ENCODE measurements at places on chromosomes 2 and 18.

DNA sequence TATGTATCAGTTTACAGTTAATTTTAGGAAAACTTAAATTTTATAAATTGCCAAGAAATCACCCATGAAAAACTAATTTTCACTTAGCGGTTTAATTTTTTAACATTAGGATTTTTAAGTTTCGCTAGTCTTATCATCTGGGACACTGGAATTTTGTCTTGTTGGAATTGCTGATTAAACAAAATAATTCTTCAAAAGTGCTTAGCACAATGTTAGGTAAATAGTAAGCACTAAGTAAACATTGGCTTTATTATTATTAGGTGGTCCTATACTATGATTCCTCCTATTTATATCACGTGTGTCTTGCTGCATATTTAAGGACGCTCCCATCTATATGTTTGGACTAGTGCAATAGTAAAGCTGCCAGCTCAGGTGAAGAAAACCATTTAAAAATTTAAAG is 54.6 kb upstream of the MAP4K3 start:
- DNase-seq = no peak

DNA sequence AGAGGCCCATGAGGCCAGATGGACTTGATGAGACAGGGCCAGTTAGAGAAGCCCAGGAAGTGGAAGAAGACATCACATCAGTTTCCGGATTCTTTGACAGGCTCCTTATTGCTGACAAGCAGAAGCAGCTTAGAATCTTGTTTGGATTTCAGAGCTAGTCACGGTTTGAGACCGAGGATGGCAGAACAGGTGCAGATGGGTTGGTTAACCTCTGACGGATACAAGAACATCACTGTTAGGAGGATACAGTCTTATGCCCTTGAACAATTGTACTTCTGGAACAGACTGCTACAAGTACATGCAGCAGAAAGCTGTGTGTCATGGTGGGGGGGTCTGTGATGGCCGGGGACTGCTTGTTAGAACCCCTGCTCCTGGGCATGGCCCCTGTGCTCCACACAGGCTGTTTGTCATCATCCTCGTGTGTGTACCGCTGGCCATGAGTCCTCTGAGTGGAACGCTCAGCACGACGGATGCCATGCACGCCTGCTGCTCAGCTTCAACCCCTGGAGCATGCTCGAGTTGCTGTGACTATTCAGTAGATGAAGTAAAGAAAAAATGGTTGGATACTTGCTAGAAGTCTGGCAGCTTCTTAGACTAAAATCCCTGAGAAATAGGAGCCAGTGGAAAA is 217.7 kb downstream of the SH3RF3 start:
- no peak for DNase-seq

- no peak for DNase-seq
Observed at GRCh38 chr2:18262601-18263000, 297.9 kb downstream of the RDH14 start.

GRCh38 chr2:133608291-133608690 is 40.0 kb upstream of the NCKAP5 start:
- no peak for DNase-seq

DNA sequence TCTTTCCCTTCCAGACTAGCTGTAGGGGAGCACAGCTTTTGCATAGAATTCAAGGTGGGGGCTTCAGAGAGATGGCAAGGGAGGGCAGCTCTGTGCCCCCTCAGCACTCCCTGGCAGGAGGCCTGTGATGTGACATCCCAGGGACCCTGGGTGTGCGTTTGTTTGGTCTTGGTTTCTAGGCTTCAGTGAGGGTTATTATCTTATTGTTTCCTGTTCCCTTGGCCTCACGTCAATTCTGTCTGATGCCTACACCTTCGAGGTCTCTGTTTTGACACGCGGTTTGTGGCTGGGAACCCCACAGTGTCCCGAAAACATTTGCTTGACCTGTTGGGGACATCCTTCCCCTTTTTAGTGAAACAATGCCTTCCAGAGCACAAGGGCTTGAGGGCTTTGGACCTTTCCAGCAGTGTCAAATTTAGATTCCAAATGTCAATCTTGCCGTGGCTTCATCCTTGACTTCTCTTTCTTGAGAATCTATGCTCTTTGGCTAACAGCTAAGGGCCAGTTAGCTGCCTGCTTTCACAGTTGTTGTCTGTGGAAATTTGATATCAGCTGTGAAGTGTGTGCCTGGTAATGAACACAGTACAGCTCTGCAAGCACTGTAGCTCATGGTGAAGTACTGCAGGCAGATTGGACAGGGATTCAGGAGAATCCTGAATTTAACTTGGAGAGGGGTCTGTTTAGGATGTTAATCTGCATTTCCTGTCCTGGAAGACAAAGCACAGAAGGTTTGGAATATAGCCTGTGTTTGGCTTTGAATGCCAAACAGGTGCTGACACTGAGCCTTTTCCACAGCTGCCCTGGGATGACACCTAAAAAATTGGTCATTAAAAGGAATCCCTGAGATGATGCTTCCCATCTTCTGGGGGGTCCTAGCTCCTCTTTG is 108.2 kb upstream of the CXCR4 start:
- no peak for DNase-seq

- DNase-seq = no peak
Observed at GRCh38 chr18:44699572-44700261, 19.0 kb downstream of the SETBP1 start.

DNA sequence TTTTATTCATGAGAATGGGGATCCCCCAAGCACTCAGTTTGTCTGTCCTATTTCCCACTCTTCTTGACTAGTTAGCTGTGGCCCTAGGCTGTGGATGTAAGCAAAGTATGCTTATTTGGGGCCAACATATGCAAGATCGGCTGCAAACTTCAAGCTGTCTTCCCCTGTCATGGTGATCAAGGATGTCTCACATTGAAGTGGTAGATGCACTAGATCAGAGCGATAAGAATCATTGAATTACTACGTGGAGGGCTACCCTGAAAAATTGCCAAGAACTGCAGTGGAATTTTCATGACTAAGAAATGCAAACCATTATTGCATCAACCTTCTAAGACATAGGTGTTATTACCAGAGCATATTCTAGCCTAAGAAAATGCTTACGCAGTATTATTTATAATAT is 527.4 kb downstream of the RNF144A start:
- DNase-seq = no peak

DNA sequence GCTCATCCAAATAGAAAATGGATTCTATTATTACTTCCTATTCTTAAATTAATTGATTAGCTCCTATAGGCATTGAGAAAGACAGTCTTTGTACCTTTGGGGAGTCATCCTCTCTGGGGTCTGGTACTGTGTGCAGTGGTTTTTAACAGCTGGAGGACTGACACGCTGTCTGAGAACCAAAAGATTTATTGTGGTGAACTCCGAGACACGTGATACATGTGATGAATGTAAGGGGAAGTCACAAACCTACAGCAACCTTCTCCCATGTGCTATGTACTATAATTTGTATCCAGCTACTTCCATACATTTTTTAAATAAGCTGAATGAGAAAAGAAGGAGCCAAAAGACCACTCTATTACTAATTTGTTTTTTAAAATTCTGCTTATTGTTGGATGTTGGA is 133.7 kb downstream of the GALNT3 start:
- no peak for DNase-seq

DNA sequence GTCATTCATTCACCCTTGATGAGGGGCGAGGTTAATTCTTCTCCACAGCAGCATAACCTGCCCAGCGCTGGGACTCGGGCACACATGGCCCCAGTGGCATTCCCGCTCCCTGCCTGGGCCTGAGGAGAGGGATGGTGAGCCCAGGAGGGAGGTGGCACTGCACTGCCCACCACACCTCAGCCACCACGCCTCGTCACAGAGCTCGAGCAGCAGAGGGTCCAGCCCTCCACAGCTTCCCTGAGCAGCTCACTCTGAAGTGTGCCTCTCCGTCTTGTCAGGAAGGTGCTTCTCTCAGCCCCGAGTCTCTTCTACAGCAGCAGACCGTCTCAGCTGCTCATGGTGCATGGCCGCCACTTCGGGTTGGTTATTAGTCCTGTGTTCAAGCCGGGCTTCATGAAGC is 34.9 kb downstream of the COA5 start:
- no peak for DNase-seq

Measured in activated CD4-positive, CD25-positive, alpha-beta regulatory T cell (primary cell).